Right ventricle myocardium superior (tissue), 1 donor: ENCODE measurements at places on chromosomes 16 and 17. TPM values are rescaled to one million over a fixed set of nuclear protein-coding genes. Genes with fewer than 3 reads are reported as not detected.

TP53TG3B gene
- not detected for total RNA-seq

CBFA2T3 gene
- 8.6 TPM for total RNA-seq

CD300E gene
- 0.38 TPM for total RNA-seq

ALOX12 gene
- total RNA-seq: not detected

CDRT15 gene
- total RNA-seq: not detected

TMEM186 gene
- total RNA-seq: 12.7 TPM

HOXB7 gene
- total RNA-seq: 0.22 TPM

CCL11 gene
- 4.0 TPM for total RNA-seq

TSPOAP1 gene
- 13.6 TPM for total RNA-seq

KCNG4 gene
- not detected for total RNA-seq

PDPR gene
- 19.8 TPM for total RNA-seq

EME2 gene
- total RNA-seq: 7.1 TPM

LGALS9B gene
- total RNA-seq: not detected

XYLT1 gene
- 1.7 TPM for total RNA-seq

SLC13A2 gene
- total RNA-seq: not detected

CCL17 gene
- total RNA-seq: not detected

CCL8 gene
- total RNA-seq: not detected

KRT28 gene
- total RNA-seq: not detected

NUPR1 gene
- 47.3 TPM for total RNA-seq

NPIPA7 gene
- 3.0 TPM for total RNA-seq

CCL3 gene
- 0.27 TPM for total RNA-seq

ST3GAL2 gene
- total RNA-seq: 19.6 TPM

CCDC154 gene
- 0.81 TPM for total RNA-seq

SEPTIN12 gene
- not detected for total RNA-seq

OR2C1 gene
- not detected for total RNA-seq

C17orf67 gene
- total RNA-seq: 1.1 TPM

CIBAR2 gene
- not detected for total RNA-seq
